ENCODE measurements at places on chromosomes 5 and 9.
A peak's percentile ranks its signal among the peaks of the same experiment; 100 is the strongest.

DNA sequence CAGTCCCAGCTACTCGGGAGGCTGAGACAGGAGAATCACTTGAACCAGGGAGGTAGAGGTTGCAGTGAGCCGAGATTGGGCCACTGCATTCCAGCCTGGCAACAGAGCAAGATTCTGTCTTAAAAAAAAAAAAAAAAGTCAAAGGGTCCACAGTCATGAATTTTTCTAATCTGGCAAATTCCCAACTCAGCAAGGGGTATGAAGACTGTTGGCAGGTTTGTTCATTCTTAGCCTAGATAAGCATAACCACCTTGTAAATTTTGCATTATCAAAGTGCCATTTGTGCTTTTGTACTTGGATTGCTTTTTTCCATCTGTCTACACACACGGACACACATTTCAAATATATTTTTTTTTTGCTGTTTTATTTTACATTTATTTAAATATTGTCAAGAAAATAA is 299.8 kb upstream of the NUDT12 start:
- no peak for DNase-seq

GRCh38 chr5:54905942-54906537 is 79.4 kb downstream of the ESM1 start:
- DNase-seq = peak; percentile 38

GRCh38 chr5:77957516-77957915 is 181.4 kb upstream of the TBCA start:
- DNase-seq = no peak

GRCh38 chr5:126778675-126779403 is 1.9 kb downstream of the LMNB1 start:
- DNase-seq = no peak

GRCh38 chr5:124453221-124454051 is 293.0 kb downstream of the ZNF608 start:
- no peak for DNase-seq
